ENCODE measurements at places on chromosomes 1 and 21.

GRCh38 chr1:201861448-201861847 lies 27.2 kb upstream of the SHISA4 start:
- no peak for DNase-seq

DNA sequence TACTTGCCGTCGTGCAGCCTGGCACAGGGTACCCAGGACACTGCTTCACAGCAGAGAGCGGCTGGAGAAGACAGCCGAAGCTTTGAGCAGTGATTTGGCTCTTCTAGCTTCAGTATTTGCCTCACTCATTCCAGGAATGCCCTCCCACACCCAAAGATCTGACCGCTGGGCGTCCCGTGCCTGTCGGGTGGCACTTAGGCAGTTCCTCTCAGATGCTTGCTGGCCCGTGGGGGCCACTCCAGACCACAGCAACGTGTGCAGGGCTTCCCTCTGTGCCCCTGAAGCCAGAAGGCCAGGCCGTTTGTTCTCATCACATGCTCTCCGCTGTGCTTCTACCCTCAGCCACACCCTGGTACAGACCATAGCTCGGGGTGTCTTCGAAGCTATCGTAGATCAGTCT lies 17.0 kb downstream of the RRP1B start:
- DNase-seq: no peak

DNA sequence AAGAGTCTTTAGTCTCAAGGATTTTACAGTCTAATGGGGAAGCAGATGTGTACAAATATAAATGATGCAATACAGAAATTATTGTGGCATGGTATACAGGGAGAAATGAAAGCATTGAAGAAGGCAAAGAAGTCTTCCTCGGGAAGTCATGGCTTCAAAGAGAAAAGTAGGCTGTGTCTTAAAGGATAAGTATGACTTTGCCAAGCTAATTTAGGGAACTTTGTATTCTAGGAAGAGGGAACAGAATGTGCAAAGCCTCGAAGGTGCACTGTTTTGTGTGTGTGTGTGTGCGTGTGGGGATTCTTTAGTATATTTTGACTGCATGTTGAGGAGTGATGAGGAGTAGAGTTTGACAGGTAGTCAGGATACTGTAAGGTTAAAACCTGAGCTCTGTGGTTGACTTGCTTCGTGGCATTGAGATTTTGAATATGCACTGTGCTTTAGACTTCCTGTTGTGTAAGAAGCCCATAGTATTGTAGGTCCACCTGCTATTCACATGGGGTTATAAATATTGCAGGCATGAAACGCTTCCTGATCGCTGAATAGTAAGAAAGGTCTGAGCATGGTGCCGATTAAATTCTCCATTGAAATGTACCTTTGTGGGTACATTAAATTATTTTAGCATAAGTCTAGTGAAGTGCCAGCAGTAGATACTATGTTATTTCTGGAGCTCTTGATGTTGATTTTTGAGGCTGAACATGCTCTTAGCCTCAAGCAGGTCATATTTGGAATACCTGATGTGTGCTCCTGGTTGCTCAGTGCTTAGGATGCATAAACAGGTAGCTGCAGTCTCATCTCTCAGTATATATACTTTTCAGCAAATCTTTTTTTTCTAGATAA lies 8.0 kb downstream of the SMAP2 start:
- no peak for DNase-seq

DNA sequence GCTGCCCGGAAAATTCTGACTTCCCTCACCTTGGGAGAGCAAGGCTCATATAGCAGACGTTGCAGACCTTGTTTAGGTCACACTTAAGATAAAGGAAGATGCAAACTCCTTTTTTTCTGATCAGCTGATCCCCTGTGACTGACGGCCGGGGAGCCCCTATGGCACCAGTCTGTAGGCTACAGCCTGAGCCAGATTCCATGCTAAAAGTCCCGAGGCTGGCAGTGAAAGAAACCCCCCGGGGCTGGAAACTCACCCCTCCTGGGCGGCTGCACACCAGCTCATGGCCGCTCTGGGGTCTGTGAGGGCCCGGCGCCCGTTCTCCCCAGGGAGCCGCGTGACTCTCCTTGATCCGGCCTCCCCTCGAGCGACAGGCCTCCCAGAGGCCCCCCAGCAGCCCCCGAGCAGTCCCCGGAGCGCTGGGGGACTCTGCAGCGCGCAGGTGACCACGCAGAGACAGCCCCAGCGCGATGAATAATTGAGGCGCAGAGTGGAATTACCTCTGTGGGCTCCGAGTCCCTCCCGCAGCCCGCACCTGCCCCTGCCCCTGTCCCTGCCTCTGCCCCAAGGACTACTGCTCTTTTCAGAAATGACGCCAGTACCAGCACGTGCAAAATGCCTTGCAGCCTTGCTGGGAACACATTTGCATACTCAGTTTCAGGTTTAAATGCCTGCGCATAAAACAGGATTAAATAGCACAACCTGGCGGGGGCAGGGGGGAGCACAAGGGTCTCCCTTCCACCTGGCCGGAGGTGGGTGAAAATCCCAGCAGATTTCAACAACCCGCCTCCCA lies 62.6 kb upstream of the CLDN14 start:
- DNase-seq: no peak

GRCh38 chr1:190243056-190243455 lies 234.6 kb downstream of the BRINP3 start:
- no peak for DNase-seq

- DNase-seq: no peak
Measured at GRCh38 chr1:203058676-203058935, 27.2 kb downstream of the MYOG start.
